ENCODE measurements at places on chromosomes 3 and 15.
A peak's percentile ranks its signal among the peaks of the same experiment; 100 is the strongest.

DNA sequence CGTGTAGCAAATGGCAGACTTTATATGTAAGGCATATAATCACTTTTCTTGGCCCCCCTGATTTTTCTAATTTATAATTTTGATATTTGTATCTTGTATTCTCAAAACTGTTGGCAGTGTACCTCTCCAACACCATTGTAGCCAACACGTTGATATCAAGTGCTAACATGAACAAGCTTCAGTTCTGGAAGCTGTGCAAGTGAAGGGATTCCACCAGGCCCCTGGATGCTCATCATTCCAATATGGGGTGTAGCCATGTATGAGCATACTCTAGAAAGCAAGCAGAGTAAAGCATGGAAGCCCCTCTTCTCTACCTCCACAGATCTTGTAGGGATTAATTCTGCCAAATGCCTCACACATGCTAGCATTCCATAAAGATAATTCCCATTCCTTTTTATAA is 211.3 kb downstream of the MYRIP start:
- DNase-seq: no peak

DNA sequence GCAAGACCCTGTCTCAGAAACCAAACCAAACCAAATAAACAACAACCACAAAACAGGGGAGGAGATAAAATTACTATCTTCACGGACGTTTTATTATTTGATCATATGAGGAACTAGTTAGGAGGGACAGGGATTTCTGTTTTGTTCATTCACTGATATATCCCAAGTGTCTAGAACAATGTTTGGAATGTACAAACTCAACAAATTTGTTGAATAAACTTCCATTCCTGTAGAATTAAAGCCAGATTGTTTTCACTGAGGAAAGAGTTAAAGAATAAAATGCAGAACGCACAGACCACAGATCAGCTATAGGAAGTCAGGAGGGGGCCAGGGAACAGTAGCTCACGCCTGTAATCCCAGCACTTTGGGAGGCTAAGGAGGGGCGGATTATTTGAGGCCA is 6.5 kb upstream of the STRC start:
- no peak for DNase-seq

DNA sequence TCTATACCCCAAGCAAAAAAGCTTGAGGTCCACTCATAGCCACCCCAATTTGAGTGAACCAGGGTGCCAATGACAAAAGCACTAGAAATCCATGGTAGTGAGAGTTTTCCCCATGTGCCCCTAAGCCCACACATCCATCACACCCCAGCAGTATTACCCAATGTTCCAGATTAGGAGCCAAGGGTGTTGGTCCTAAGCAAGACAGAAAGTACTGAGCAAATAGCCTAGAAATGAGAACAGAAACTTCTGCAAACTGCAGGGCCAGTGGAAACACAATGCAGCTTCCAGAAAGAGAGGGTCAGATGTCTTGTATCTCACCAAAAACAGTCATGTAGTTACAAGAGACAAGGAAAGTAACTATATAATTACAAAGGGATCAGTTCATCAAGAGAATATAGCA is 10.9 kb upstream of the OXTR start:
- DNase-seq: no peak

GRCh38 chr15:75051191-75051608 is 27.8 kb downstream of the PPCDC start:
- no peak for DNase-seq

DNA sequence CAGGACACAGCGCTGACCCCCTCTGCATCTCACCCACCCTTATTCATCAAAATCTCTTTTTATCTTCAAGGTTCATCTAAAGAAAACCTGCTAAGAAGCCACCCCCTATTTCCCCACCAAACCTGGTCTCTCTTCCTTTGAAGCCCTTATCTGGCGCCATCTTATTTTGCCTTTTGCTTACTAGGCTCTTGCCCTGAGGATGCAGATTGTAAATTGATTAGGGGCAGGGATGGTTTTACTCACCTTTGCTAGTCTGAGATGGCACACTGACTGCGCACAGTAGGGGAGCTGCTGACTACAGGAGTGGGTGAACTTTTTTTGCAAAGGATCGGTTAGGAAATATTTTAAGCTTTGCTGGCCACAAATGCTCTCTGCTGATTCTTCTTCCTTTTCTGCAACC is 78.9 kb upstream of the BHLHE40 start:
- no peak for DNase-seq

- no peak for DNase-seq
These were observed 62.6 kb downstream of the NME9 start for GRCh38 chr3:138267083-138267482.

DNA sequence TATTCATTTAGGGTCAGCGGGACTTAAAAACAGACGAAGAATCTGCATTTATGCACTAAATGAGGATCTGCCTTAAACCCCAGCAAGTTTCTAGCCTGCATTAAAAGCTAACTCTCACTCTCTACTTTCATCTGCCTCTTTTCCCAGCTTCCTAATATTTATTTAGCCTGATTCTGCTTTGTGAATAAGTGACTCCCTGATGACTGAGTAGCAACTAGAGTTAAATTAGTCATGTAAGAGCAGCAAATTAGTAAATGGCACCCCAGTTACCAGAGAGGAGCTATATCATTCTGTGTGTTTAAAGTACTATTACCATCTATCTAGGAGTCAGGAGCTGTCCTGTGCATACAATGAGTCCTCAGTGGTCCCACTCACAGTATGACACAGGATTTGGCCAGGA is 391.0 kb upstream of the RORA start:
- no peak for DNase-seq

- peak; percentile 50 for DNase-seq
These were observed 26.2 kb downstream of the MAP4 start for GRCh38 chr3:47989981-47990440.

GRCh38 chr15:100642950-100643338 is 40.6 kb downstream of the ASB7 start:
- DNase-seq: no peak

- no peak for DNase-seq
These were observed 26.7 kb downstream of the ABHD2 start for GRCh38 chr15:89114990-89115389.

DNA sequence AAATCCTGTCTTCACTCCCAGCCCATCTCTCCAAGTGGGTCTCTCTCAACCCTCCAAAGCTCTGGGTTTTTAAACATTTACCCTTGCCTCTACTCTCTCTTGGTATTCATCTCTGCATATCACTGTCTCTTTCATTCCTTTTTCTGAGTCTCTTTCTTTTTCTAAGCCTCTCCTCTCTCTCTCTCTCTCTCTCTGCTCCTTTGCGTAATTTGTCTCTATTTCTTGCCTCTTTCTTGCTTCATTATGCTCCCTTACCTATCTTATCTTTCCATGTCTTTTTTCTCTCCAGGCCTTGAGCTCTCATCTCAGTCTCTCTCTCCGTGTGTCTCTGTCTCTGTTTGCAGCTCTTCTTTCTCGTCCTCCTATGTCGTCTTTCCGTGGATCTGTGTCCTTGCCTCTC is 678 bp upstream of the SCAMP5 start:
- DNase-seq: no peak

- DNase-seq: no peak
These were observed 23.2 kb downstream of the ALDH1L1 start for GRCh38 chr3:126157083-126157768.

DNA sequence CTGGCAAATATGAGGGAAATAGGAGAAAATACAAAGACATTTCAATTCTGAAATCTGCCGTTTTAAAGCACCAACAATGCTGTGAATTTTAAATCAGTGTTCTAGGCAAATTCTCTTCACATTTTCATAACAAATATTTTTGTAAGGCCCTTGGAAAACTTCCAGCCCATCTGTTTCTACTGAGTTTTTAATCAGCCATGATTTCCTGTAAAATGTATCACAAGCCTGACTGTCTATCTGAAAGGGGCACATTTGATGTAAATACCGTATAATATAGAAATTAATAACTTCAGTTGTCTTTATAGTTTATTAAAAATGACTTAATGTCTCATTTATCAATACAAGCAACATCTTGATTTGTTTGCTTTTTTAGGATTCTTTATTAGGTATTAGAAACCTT is 454.7 kb downstream of the PYDC2 start:
- DNase-seq: no peak

DNA sequence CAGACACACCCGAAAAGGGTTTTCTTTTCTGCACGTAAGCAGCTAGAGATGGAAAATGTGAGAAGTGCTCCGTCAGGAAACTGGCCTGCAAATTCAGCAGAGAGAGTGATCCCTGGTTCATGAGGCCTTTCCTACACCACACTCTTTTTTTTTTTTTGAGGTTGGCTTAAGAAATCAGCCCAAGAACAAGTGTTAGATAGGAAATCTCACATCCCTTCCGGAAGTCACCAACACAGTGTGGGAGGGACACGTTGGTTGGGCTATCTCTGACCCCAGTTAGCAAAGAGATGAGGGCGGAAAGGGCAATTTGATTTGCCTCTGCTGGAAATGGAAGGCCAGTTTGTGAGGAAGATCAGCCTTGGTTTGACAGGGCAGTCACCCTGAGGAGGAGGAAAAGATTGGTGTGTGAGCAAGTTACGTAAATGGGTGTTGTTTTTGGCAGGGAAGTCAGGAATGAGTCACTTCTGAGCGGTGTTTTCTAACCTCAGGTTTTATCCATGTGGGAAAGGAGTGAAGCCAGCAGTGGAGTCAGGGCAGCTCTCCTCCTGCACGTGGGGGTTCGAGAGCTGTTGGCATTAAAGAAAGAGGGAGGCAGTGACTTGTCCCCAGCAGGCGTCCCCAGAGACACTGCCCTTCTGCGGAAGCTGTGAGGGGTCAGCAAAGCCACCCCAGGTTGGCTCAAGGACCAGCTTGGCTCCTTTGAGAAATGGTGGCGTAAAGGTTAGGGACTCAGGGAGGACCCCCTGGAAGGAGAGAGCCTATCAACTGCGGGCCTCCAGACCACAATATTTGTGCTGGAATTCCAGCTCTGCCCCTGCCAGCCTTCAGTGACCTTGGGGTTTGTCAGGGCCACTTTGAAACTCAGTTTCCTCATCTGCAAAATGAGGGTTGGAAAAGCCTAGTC is 237.6 kb upstream of the BHLHE40 start:
- DNase-seq: no peak

DNA sequence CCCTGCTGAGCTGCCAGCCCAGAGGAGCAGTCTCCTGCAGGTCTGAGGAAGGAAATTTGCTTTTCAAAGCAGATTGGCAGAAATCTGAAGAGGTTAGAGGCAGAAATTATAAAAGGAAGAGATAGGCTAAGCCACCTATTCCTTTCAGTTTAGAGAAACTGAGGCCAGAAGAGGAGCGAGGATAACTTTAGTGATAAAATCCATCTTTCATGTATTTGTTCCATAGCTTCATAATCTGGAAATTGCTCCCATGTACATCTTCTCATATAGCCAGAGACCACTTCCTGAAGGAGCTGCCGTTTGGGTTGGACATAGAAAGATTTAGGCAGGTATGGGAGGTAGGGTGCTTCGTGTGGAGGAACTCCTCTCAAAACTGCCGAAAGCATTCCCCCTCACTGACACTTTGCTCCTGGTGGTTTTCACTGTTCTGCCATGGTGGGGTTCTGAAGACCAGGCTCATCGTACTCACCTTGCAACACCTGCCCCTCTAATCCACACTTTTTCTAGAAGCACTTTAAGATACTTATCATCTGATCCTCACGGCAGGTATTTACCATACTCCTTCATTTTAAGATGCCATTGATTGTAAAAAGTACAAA is 670 bp upstream of the ACAP2 start:
- DNase-seq: no peak

- no peak for DNase-seq
These were observed 15.1 kb upstream of the RFTN1 start for GRCh38 chr3:16528581-16528993.

DNA sequence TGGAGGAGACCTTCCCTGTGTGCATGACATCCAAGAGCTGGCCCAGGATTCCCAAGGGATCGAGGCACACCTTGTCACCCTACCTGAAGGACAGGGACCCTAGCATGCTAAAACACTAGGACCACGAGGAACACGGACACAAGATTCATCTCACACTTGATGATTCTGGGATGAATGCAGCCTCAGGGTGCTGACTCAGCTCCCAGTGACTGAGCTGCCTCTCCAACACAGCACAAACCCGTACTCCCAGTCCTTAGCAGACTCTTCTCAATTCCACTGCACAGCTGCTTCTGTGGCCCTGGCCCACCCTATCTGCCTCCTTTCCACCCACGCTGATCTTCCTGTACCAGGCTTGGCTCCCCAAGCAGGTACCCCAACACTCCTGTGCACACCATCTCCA is 9.1 kb upstream of the OXTR start:
- DNase-seq: no peak

GRCh38 chr15:51377038-51377786 is 35.8 kb downstream of the GLDN start:
- no peak for DNase-seq

GRCh38 chr3:126536126-126536525 is 12.2 kb downstream of the CHST13 start:
- DNase-seq: no peak

GRCh38 chr3:43794776-43795175 is 104.0 kb downstream of the ABHD5 start:
- no peak for DNase-seq

- no peak for DNase-seq
These were observed 65.5 kb downstream of the ARHGAP31 start for GRCh38 chr3:119359476-119360326.

GRCh38 chr15:67784090-67784781 is 41.1 kb upstream of the SKOR1 start:
- DNase-seq: peak; percentile 54

GRCh38 chr3:126510308-126510910 is 7.2 kb downstream of the UROC1 start:
- no peak for DNase-seq

DNA sequence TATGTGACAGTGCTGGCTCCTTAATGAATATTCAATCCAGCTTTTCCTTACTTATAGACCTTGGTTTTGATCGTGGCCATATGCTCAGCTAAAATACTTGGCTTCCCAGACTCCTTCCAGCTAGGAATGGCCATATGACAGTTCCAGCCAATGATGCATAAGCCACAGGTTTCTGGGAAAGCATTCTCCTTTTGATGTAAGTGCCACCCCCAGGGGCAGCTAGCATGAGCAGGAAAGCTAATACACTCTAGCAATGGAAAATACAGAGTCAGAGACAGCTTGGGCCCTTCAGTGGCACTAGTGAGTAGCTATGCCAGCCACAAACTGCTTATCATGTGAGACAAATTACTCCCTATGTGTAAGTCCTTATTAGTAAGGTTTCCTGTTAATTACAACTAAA is 26.7 kb downstream of the TBC1D2B start:
- DNase-seq: no peak

DNA sequence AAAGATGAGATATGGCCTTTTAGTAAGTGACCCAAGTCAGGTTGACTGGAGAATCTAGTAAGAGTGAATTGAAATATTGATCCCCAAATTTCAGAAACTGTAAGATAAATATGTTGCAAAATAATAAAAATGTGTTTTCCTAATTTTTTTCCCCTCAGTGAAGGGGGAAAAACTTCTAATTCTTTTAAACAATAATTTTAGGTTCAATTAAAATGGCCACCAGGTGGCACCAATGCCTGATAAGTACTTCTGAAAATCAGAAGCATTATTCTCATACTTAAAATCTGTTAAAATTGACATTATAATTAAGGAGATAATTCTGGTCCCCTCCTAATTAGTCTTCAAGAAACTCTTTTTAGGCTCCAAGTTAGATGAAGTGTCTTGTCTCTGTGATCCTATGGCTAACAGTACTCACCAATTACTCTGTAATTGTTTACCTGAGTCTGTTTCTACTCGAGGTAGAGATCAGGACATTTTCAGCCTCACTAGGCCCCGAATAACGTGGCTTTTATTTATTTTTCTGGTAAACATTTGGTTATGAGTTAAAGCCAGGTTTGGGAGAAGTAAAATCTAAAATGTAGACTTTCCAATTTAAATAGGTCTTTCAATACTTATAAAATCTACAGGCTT is 52.6 kb downstream of the NMD3 start:
- DNase-seq: no peak

- DNase-seq: no peak
These were observed 83.4 kb upstream of the STT3B start for GRCh38 chr3:31449318-31449717.

Measured in GM19239 (cell line).